ENCODE measurements at places on chromosomes 7 and 10. TPM values are rescaled to one million over a fixed set of nuclear protein-coding genes. Genes with fewer than 3 reads are reported as not detected.

DNA sequence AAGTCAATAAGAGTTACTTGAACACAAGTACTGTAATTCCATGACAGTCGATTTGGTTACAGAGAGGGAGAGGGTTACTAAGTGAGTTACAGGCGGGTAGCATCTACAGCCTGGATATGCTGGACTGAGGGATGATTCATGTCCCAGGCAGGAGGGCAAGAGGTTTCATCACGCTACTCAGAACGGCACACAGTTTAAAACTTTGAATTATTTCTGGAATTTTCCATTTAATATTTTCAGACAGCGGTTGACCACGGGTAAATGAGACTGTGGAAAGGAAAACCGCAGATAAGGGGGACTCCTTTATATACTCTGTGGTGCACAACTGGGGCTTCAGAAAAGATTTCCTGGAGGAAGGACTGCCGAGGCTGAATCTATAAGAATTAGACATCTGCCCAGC, 25.7 kb upstream of the LRRC4 start:
- no peak overlapping the region for H3K4me3 ChIP-seq
- DNase-seq = no peak
- no peaks in the 10 kb centered on the region for H3K36me3 ChIP-seq
- H3K27me3 ChIP-seq = no peaks in the 10 kb centered on the region

DNA sequence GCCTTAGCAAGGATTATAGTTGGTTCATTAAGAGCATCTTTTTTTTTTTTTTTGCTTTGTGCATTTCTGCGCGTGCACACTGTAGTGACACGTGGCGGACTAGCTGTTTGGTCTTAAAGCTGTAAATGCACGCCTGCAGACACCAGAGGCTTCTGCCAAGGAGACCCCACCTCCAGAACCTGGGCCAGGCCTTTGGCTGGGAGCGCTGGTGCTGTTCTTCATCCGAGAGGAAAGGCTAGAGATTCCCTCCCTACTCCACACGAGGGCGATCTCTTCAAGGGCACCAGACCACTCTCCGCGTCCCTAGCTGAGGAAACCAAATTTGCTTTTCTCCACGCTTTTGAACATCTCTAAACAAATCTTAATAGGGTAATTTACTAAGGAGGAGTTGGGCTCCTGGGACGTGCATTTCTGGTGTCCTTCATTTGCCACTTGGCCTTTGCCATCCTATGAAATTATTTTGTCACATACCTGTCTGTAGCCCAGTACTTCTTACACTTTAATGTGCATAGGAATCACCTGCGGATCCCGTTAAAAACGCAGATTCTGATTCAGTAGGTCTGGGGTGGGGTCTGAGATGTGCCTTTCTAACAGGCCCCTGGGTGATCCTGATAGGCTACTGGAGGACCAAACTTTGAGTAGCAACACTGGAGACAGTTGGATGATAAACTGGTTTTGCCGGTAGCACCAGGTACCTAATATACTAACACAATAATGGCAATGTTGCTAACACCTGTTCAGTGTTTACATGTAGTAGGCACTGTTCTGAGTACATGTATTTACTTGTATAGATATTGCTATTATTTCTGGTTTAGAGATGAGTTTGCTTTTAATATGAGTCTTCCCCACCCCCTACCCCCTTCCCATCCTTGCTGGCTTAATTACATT, 1.3 kb upstream of the SLC26A5 start:
- peaks cover 26% of the 10 kb centered on the region for H3K27me3 ChIP-seq
- no peaks in the 10 kb centered on the region for H3K4me1 ChIP-seq
- no peaks in the 10 kb centered on the region for H3K36me3 ChIP-seq
- no peak overlapping the region for H3K27ac ChIP-seq
- no peak overlapping the region for H3K4me3 ChIP-seq
- DNase-seq = no peak

DNA sequence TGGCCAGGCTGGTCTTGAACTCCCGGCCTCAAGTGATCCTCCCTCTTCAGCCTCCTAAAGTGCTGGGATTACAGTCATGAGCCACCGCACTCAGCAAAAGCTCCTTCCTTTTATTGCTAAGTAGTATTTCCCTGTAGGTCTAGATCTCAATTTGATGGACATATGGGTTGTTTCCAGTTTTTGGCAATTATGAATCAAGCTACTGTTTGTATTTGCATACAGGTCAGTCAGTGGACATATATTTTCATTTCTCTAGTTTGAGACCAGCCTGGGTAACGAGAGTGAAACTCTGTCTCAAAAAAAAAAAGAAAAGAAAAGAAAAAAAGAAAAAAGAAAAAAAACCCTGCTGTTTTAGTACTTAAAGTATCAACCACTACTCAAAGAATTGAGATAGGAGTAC, 6.4 kb upstream of the PRKRIP1 start:
- H3K36me3 ChIP-seq = peaks cover 16% of the 10 kb centered on the region
- no peak for DNase-seq
- no peaks in the 10 kb centered on the region for H3K27me3 ChIP-seq

DNA sequence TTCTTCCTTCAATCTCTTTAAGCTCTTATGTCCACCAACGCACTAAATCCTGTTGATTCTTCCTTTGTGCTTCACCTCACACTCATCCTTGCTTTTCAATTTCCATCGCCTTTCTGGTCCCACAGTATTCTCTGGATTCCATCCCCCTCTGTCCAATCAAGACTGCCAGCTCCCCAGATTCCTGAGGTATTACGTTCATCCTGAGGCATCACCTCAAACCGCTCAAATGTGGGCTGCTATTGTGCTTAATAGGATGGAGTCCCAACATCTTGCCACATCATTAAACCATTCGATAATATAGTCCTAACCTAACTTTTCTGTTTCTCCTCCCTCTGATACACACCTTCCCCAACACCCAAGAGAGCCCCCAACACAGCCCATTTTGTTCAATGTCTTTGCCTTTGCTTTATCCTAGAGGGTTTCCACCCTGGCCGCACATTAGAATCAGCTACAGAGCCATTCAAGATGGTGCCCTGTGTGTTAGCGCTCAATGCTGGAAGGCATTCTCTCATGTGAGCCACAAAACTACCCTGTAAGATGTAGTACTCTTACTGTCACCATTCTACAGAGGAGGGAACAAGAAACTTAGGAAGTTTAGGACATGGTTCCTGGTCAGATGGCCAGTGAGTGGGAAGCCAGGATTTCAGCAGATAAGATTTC, 79.5 kb upstream of the LEP start:
- H3K4me1 ChIP-seq = no peaks in the 10 kb centered on the region
- H3K36me3 ChIP-seq = no peaks in the 10 kb centered on the region
- peaks cover 24% of the 10 kb centered on the region for H3K27me3 ChIP-seq
- no peak for DNase-seq

- no peak overlapping the region for H3K27ac ChIP-seq
- DNase-seq = no peak
- no peak overlapping the region for H3K4me3 ChIP-seq
- no peaks in the 10 kb centered on the region for H3K27me3 ChIP-seq
- H3K36me3 ChIP-seq = no peaks in the 10 kb centered on the region
These were observed 192.8 kb downstream of the SH2D4B start for GRCh38 chr10:80730522-80730921.

- DNase-seq = no peak
- H3K27me3 ChIP-seq = no peaks in the 10 kb centered on the region
These were observed 75.6 kb downstream of the CTBP2 start for GRCh38 chr10:125084614-125085257.

DNA sequence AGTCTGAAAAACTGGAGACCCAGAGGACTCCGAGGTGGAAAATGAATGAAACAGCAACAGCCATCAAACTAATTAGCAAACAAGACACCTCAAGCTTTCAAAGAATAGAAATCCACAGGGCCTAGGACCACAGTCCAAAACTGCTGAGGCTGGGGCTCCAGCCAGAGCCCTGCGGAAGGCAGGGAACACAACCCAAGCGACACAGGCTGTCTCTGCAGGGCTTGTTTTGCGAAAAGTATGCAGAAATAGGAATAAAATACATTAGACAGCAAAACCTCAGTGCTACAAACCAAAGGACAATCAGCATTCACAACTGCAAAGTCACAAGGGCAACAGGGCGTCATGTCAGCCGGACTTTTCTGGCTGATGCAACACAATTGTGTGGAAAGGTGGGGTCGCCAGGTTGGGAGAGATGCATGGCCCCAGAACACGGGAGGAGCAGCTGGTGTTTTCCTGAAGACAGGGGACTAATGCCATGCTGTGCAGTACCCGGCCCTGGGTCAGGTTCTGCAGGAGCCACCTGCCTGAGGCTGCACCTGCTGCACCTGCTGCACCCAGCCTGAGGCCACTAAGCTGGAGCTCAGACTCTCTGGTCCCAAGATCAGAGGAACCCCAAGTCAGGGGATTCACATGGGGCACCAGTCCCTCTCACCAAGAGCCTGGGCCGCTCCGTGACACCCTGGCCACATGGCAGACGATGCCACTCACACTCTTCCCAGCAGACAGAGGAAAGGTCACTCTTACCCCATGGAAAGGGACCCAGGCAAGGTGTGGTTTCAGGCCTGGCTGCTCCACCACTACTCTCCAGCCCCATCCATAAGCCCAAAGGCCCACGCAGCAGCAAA, 74.2 kb downstream of the MAD1L1 start:
- H3K36me3 ChIP-seq = peaks cover 4% of the 10 kb centered on the region
- DNase-seq = no peak
- H3K4me1 ChIP-seq = peaks cover 19% of the 10 kb centered on the region
- no peak overlapping the region for H3K4me3 ChIP-seq

GRCh38 chr7:14759785-14760184, 142.8 kb downstream of the DGKB start:
- no peaks in the 10 kb centered on the region for H3K27me3 ChIP-seq
- H3K4me3 ChIP-seq = no peak overlapping the region
- no peaks in the 10 kb centered on the region for H3K4me1 ChIP-seq
- no peaks in the 10 kb centered on the region for H3K36me3 ChIP-seq
- no peak overlapping the region for H3K27ac ChIP-seq

GRCh38 chr7:132458729-132459128, 117.5 kb downstream of the PLXNA4 start:
- H3K36me3 ChIP-seq = no peaks in the 10 kb centered on the region
- H3K4me3 ChIP-seq = no peak overlapping the region
- no peak overlapping the region for H3K27ac ChIP-seq
- H3K27me3 ChIP-seq = no peaks in the 10 kb centered on the region
- DNase-seq = no peak

DNA sequence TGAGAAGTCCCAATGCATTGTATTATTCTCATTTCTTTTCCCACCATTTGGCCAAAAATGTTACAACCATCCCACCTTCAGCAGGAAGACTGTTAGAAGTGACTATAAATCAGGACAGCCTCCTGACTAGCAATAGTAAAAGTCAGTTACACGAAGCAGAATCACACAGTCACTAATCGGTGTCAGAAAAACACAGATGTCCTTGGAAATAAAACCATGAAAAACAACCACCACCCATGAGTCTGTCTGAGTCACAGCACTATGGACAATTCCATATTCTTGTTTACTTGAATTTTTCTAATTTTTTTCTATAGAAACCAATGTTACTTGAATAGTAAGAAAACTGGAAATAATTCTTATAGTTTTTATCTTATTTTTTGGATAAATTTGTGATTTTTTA, 81.9 kb upstream of the FRMD4A start:
- no peak overlapping the region for H3K27ac ChIP-seq
- no peak for DNase-seq
- H3K36me3 ChIP-seq = no peaks in the 10 kb centered on the region
- no peak overlapping the region for H3K4me3 ChIP-seq
- H3K27me3 ChIP-seq = no peaks in the 10 kb centered on the region

DNA sequence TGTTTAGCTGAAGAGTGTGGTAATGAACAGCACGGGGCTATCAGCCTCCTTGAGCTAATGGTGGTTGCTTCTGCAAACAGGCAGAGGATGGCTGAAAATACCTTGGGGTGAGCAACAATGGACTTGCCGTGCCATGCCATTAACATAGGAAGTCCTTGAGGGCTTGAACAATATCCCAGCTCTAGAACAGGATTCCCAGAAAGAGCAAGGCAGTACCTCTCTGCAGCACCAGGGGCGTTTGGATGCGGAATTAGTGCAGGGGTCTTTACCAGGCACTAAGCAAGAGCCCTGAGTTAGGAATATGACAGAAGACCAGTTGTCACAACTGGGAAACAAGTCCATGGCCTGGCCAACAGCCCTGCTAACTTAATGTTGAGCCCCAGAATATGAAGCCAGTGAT, 143.2 kb upstream of the COBL start:
- no peaks in the 10 kb centered on the region for H3K36me3 ChIP-seq
- H3K27ac ChIP-seq = no peak overlapping the region
- H3K4me3 ChIP-seq = no peak overlapping the region
- no peaks in the 10 kb centered on the region for H3K27me3 ChIP-seq
- no peaks in the 10 kb centered on the region for H3K4me1 ChIP-seq

- DNase-seq = no peak
- H3K4me3 ChIP-seq = no peak overlapping the region
- peaks cover 46% of the 10 kb centered on the region for H3K36me3 ChIP-seq
- no peak overlapping the region for H3K27ac ChIP-seq
- H3K27me3 ChIP-seq = no peaks in the 10 kb centered on the region
These were observed 24.8 kb upstream of the TRIM8 start for GRCh38 chr10:102619281-102619981.

DNA sequence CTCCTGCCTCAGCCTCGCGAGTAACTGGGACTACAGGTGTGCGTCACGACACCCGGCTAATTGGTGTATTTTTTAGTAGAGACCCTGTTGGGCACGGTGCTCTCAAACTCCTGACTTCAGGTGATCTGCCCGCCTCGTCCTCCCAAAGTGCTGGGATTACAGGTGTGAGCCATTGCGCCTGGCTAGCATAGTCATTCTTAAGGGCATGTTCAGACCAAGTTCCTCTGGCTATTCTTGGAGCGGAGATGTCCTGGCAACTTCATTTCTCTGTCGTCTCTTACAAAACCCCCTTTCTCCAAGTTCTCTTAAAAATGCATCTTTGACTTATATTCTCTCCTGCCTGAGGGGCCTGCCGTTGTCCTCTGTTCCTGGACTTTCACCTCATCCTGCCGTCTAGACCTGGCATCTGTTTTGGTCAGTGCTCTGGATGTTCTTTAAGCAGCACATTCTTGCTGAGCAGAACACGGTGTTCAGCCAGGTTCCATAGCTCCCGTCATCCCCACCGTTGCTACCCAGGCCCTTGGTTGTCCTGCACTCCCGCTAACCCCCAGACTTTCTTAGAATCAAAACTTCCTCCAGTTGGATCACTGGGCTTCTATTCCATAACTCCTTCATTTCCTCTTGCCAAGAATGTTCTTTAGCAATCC, 509.9 kb upstream of the GALNT17 start:
- H3K27ac ChIP-seq = no peak overlapping the region
- H3K27me3 ChIP-seq = no peaks in the 10 kb centered on the region
- H3K4me1 ChIP-seq = no peaks in the 10 kb centered on the region
- H3K4me3 ChIP-seq = no peak overlapping the region
- H3K36me3 ChIP-seq = no peaks in the 10 kb centered on the region

DNA sequence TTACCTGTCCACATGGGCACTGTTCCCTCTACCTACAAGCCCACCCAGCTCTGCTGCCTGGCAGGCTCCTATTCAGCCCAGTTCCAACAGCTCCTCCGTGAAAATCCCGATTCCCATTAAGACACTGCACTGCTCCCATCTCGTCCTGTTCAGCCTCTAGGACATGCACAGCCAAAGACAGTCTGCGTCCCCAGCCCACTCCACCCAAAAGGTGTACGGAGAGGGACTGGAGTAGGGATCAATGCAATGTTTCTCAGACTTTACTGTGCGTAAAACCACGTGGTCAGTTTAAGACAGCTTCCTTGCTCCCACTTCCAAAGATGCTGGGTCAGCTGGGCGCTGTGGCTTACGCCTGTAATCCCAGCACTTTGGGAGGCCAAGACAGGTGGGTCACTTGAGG, 19.9 kb downstream of the FGFR2 start:
- H3K27ac ChIP-seq = no peak overlapping the region
- H3K36me3 ChIP-seq = no peaks in the 10 kb centered on the region
- H3K4me3 ChIP-seq = no peak overlapping the region
- no peak for DNase-seq
- no peaks in the 10 kb centered on the region for H3K4me1 ChIP-seq
- no peaks in the 10 kb centered on the region for H3K27me3 ChIP-seq

The CTAGE4 gene
- 0.28 TPM for total RNA-seq

The SDK1 gene
- total RNA-seq = 3.2 TPM

The LGI1 gene
- total RNA-seq = 0.28 TPM

The ENTPD1 gene
- 20.5 TPM for total RNA-seq

The FAM221A gene
- 4.9 TPM for total RNA-seq

The ARHGAP22 gene
- total RNA-seq = 8.5 TPM

The CTAGE6 gene
- total RNA-seq = 0.28 TPM
